Activated T-cell treated with anti-CD3 and anti-CD28 coated beads, Interleukin-2, amount 50 U/mL, for 72 hours (primary cell): ENCODE measurements at places on chromosomes 16 and 17. TPM values are rescaled to one million over a fixed set of nuclear protein-coding genes. Genes with fewer than 3 reads are reported as not detected.

The ADAM11 gene
- total RNA-seq, result 1.6 TPM

The CCL23 gene
- total RNA-seq, result not detected

The DBNDD1 gene
- total RNA-seq, result 1.4 TPM

The REXO5 gene
- 16.5 TPM for total RNA-seq

The TM4SF5 gene
- not detected for total RNA-seq

The MRPL45 gene
- total RNA-seq, result 54.9 TPM

The EFNB3 gene
- total RNA-seq, result not detected

The MYO15A gene
- 2.7 TPM for total RNA-seq

The CIBAR2 gene
- total RNA-seq, result not detected

The TERB1 gene
- 0.14 TPM for total RNA-seq

The TMEM204 gene
- 15.7 TPM for total RNA-seq

The PRPSAP1 gene
- total RNA-seq, result 52.6 TPM

The NPIPA3 gene
- 1.3 TPM for total RNA-seq

The PIK3R6 gene
- total RNA-seq, result 0.99 TPM

The MAP2K4 gene
- total RNA-seq, result 29.1 TPM

The TNFSF12 gene
- total RNA-seq, result 25.5 TPM

The SDR42E1 gene
- 8.7 TPM for total RNA-seq

The PRAC1 gene
- total RNA-seq, result not detected

The CES1 gene
- not detected for total RNA-seq

The BEAN1 gene
- total RNA-seq, result not detected

The KRTAP4-7 gene
- total RNA-seq, result not detected

The CD300H gene
- total RNA-seq, result not detected

The MYH10 gene
- total RNA-seq, result 23.7 TPM

The UNC13D gene
- 97.6 TPM for total RNA-seq

The TNS4 gene
- 9.9 TPM for total RNA-seq
